ENCODE measurements at places on chromosomes 2 and 18. TPM values are rescaled to one million over a fixed set of nuclear protein-coding genes. Genes with fewer than 3 reads are reported as not detected.

Gene SLC19A3
- total RNA-seq: 6.4 TPM

DNA sequence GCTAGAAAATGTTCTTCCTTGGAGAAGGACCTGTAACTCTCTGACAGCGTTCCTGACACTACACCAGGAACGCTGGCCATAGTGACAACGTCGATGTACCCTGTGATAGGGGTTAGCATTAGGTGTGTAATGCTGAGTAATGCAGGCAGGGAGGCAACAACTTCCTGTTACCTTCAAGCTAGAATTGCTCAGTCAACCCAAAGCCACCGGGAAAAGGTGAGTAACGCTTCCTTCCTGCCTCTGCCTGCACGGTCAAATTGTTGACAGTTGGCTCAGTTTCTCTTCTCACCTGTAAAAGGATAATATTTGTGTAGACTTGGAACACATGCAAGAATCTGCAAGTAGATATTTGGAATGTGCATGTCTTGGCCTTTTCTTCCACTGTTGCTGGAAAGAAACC, 12.7 kb downstream of the FAM110C start:
- no peak for DNase-seq

DNA sequence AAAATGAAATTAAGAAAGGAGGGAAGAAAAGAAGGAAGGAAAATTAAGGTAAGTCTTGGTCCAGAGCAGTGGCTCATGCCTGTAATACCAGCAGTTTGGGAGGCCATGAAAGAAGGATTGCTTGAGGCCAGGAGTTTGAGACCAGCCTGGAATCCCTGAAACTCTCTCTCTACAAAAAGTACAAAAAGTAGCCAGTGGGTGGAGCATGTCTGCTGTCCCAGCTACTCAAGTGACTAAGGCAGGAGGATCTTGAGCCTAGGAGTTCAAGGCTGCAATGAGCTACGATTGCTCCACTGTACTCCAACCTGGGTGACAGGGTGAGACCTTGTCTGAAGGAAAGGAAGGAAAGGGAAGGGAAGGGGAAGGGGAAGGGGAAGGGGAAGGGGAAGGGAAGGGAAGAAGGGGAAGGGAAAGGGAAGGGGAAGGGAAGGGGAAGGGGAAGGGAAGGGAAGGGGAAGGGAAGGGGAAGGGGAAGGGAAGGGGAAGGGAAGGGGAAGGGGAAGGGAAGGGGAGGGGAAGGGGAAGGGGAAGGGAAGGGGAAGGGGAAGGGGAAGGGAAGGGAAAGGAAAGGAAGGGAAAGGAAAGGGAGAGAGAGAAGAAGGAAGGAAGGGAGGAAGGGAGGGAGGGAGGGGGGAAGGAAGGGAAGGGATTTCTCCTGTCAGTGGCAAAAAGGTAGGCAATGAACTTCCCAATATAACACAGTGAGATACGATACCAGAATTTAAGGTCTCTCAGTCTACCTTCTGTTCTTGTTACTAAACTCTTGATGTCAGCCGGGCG, 412.8 kb downstream of the CMPK2 start:
- DNase-seq: no peak

Gene WDR33
- total RNA-seq: 54.7 TPM

DNA sequence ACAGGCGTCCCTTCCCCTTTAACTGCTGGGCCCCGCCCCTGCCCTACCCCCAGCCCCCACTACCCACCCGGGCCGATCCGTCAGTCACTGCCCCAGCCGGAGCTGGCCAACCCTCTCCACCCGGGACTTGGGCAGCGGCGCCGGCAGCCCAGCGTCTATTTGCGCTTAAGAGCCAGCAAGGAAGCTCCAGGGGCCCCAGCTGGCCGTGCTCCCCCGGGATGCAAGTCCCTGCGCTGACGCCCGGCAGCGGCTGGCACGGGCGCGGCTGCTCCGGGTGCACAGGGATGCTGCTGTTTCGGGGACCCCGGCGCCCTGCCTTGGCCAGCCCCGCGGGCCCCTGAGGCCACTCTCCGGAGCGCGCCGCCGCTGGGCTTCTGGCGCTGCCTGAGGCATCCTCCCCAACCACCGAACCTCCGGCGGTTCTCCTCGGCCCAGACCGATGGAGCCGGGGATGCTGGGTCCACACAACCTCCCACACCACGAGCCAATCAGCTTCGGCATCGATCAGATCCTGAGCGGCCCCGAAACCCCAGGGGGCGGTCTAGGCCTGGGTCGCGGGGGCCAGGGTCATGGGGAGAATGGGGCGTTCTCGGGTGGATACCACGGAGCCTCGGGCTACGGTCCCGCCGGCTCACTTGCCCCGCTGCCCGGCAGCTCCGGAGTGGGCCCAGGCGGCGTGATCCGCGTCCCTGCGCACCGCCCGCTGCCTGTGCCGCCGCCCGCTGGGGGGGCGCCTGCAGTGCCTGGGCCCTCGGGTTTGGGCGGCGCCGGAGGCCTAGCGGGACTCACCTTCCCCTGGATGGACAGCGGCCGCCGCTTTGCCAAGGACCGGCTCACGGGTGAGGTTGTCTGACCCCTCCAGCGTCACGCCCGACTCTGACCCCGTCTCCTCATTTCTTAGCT, at the start of gene TLX2:
TSS of gene TLX2 (plus strand) at position 83 of the 903 bp plus-strand sequence. CDS start at position 440, 357 bp downstream.
- DNase-seq: no peak

DNA sequence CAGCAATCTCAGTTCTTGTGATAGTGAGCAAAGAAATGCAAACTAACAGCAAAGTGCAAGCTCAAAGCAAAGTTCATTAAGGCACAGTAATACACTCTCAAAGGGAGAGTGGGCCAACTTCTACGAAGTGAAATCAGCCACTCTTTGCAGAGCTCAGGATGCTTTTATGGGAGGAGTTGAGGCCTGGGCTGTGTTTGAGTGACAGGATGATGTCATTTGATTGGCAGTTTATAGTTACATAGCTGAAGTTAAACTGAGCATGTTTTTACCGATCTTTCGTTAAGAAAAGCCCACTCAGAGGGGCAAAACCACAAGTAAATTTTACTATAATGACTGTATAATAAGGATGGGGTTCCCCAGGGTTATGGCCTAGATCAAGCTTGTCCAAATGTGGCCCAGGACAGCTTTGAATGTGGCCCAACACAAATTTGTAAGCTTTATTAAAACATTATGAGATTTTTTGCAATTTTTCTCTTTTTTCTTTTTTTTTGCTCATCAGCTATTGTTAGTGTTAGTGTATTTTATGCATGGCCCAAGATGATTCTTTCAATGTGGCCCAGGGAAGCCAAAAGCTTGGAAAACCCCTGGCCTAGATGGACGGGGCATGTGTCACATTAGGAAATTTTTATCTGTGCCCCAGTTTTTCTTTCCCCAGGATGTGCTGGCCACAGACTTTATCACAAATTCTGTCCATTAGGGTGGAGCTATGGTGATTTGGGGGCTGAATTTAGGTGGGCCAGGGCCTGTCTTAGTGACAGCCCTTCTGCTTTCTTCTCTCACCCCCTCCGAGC, 8.3 kb upstream of the DNAH7 start:
- no peak for DNase-seq

Gene KANSL1L
- total RNA-seq: 11.9 TPM

GRCh38 chr18:34097312-34097711, 127.4 kb downstream of the NOL4 start:
- no peak for DNase-seq

DNA sequence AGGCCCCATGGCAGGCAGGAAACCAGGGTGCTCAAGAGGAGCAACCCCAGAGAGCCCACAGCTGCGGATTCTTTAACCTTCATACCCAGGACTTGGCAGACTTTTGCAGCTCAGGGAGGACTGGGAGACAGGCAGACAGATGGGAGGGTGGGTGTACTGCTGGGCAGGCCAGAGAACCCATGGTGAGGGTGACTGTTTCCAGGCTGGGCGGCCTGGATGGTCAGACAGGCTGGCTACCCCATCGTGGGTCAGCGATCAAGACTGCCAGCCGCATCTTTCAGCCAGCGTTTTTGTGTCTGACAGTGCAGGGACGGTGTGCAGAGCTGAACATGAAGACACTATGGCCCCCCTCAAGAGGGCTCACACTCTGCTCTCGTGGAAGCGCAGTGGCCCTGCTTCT, 82.2 kb downstream of the MARCO start:
- no peak for DNase-seq

DNA sequence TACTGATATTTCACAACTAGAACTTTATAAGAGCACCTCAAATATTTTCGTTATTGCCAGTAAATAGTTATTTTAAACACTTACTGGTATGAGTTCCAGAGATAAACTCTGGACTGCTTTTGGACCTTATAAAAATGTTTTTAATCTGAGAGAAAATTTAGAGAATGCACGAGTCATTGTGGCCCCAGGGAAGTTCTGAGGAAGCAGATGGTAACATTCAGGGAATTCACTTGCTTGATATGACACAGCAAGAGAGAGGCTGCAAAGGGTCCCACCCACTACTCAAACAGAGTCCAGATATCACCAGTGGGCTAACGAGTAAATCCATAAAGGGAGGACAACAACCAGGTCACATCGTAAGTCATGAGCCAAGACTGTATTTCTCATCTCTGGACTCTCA, 526.8 kb downstream of the TDRD15 start:
- no peak for DNase-seq

Gene TRIM43
- not detected for total RNA-seq

Gene HOXD10
- 0.19 TPM for total RNA-seq

- DNase-seq: no peak
Measured at GRCh38 chr2:38836791-38837190, 38.9 kb downstream of the DHX57 start.

Gene NAT8
- total RNA-seq: not detected

DNA sequence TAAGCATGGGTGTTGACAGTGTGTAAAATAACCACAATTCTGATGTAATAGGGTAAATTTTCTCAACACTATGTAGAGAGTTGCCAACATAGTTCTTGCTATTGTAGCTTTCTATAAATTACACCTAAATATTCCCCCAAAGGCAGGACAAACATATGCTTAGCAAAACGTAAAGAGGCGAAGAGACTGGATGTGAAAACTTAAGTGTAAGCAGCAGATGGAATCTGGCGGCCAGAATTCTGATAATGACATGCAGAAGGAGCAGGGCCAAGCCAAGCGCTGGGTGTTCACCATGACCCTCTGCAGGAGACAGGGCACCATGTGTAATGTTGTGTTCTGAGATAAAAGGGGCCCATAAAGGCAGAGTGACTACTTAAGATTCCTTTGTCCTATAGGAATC, 105.2 kb upstream of the ZNF521 start:
- no peak for DNase-seq

- DNase-seq: no peak
Measured at GRCh38 chr18:22033085-22033484, 136.3 kb upstream of the GATA6 start.

DNA sequence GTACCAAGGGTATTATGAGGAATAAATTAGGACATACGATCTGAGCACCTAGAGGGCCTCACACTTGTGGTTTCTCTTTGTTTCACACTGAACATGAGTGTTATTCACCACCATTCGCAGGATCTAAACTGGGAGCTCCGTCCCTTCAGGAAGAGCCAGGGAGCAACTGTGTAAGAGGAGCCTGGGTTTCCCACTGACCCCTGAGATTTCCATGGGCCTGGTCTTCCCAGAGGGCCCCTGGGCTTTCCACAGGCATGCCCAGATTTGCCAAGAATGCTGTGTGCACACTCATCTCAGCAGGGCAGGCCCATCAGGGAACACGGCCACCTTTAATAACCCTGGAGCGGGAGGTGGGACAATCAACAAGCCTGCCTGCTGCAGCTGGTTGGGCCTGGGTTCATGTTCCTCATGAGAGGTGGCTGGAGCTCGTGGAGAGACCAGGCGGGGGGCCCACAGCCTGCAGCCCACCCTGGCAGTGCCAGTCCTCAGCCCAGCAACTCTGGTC, 416.8 kb upstream of the MYT1L start:
- DNase-seq: no peak

- DNase-seq: no peak
Measured at GRCh38 chr2:159890551-159891266, 92.7 kb upstream of the CD302 start.

Gene UGT1A4
- not detected for total RNA-seq

Gene GALR1
- 0.07 TPM for total RNA-seq

GRCh38 chr2:75142081-75142480, 57.2 kb downstream of the TACR1 start:
- no peak for DNase-seq

Gene GKN2
- total RNA-seq: not detected

Gene DOCK10
- total RNA-seq: 1.7 TPM

GRCh38 chr2:72887740-72888437, 681 bp downstream of the SPR start:
- peak; percentile 90 for DNase-seq

Gene C2orf78
- not detected for total RNA-seq

- no peak for DNase-seq
Measured at GRCh38 chr2:190449925-190450324, 41.8 kb downstream of the MFSD6 start.

Gene TMEM247
- total RNA-seq: not detected

DNA sequence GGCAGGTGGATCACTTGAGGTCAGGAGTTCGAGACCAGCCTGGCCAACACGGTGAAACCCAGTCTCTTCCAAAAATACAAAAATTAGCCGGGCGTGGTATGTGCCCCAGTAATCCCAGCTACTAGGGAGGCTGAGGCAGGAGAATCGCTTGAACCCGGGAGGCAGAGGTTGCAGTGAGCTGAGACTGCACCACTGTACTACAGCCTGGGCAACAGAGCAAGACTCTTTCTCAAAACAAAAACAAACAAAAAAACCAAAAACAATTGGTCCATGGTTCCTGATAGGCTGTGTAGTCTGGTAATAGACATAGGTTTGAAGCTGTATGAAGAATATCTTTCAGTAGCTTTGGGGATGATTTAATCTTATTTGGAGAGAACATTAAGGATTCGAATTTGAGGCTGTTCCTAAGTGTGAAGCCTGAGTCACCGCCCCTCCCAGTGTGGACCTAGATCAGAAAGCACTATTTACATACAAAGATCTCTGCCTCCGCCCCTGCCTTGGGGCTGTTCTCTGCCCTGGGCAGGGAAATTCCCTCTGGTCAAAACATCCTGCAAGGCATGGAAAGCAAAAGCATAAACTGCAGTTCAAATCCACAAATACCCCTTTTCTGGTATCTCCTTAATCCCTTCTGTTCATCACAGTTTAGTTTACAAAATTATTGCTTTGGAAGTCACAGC, 52.8 kb upstream of the PMAIP1 start:
- no peak for DNase-seq

Gene DUSP28
- total RNA-seq: 4.3 TPM

GRCh38 chr2:34529965-34530364, 930.9 kb upstream of the FAM98A start:
- no peak for DNase-seq

DNA sequence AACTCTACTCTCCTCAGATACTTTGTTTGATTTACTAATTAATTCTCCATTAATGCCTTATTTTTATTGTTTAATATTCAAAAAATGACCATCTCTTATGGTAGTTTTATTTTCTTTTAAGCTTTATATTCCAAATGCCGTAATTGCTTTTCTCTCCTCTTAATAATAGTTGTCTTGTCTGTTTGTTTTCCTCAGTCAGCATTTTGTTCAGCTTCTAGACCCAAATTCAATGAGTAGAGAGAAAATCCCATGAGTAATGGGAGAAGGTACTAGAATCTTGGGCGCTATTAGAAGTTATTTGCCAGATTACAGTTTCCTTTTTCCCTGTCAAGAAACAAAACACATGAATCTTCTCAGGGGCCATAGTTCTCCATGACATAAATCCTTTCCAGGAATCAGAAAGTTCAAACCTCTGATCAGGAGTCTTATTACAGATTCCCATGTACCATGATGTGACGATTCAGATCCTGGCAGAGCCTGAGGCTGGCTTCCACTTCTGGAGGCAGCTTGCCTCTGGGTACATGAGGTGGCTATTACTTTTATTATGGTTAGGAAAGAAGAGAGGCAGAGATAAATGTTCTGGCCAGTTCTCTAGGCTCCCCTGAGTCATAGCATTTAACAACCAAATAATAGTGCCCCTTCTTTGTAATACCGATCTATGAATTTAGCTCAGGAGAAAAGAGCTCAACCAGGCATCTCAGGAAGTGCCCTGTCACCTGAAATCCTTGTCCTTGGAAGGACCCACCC, 485.1 kb upstream of the SETBP1 start:
- DNase-seq: no peak

GRCh38 chr18:45962866-45963265, 4.3 kb downstream of the EPG5 start:
- no peak for DNase-seq

Measured in type B pancreatic cell (in vitro differentiated cells).